ENCODE measurements at places on chromosomes 2 and 18.

- no peak for DNase-seq
Observed at GRCh38 chr2:147081831-147082230, 763.0 kb upstream of the ACVR2A start.

DNA sequence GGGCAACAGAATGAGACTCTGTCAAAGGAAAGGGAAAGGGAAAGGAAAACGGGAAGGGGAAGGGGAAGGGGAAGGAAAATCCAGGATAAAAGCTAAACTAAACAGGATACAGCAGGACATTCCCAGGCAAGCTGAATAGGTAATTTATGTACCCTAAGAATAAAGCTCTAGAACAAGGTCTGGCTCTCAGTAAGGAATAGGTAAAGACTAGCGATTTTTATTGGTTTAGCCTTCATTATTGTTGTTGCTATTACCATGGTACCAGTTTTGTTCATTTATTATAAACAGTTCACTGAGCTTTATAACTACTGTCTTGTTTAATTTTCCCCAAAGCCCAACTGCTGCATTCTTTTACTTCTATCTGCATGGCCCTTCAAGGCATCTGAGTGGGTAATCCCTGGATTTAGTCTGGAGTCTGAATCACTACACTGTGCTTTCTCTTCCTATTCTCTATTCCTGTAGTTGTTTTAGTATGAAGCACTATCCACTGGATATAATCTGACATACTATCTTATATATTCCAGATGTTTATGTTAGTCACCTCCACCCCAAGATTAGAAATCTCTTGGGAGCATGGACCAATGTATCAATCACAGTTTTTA is 127.1 kb upstream of the TANK start:
- no peak for DNase-seq

DNA sequence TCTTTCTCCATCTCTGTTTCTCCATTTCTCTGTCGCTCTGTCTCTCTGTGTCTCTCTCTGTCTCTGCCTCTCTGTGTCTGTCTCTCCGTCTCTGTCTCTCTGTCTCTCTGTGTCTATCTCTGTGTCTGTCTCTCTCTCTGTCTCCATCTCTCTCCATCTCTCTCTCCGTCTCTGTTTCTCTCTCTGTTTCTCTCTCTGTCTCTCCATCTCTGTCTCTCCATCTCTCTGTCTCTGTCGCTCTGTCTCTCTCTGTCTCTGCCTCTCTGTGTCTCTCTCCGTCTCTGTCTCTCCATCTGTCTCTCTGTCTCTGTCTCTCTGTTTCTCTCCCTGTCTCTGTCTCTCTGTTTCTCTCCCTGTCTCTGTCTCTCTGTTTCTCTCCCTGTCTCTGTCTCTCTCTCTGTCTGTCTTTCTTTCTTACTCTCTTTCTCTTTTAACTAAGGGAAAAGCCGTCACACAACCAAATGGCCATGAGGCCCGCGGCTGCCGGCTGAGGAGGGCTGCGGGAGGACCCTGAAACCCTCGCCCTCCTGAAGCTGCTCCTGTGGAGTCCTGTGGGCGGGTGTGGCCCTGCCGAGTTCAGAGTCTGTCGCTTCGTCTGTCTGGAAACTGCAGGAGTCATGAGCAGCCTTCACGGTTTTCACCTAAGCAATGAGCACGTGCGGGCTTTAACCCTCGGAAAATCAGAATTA is 29.3 kb downstream of the NFATC1 start:
- DNase-seq = no peak

GRCh38 chr18:79326413-79327198 is 69.1 kb upstream of the NFATC1 start:
- no peak for DNase-seq

DNA sequence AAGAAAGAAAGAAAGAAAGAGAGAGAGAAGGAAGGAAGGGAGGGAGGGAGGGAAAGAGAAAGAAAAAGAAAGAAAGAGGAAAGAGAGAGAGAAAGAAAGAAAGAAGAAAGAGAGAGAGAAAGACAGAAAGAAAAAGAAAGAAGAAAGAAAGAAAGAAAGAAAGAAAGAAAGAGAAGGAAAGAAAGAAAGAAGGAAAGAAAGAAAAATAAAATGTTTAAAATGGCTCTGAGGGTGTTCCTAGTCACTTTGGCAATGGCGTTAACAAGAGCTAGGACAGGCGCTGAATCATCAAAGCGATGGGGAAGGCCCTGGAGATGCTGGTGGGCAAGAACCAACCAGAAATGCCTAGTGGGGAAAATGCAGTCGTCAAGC is 77.8 kb upstream of the GPC1 start:
- DNase-seq = no peak

- no peak for DNase-seq
Observed at GRCh38 chr2:47061944-47062678, 93.0 kb downstream of the STPG4 start.

DNA sequence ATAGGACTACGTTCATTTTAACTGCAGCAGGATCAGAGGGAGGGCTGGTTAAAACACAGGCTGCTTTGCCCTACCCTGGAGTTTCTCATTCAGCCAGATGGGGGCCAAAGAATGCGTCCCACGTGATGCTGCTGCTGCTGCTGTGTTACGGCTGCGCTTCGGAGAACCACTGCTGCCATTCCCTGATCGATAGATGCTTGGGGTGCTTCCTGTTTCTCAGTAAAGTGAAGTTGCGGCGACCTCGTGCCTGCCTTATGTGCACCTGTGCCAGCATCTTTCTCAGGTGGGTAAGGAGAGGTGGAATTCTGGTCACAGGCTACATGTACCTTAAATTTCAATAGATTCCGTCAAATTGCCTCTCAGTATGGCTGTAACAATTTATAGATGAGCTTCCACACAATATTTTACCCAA is 24.7 kb upstream of the TOGARAM2 start:
- DNase-seq = peak; percentile 79

DNA sequence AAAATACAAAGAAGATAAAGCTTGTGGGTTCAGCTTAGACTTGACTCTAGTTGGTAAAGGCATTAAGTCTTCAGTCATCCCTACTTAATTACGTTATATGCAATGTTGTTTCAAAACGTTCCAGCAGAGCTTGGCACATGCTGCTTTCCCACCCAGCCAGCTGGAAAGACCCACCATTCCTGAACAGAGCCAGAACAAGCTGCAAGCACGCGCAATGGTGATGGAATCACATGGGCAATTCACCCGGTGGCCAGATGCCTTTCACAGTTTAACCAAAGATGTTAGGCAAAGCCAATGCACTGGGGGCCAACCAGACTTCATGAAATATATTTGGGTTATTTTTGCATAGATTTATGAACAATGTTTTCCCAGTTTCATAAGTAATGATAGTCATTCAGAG is 123.4 kb upstream of the CDH20 start:
- DNase-seq = no peak

- no peak for DNase-seq
Observed at GRCh38 chr2:241925821-241926441, 56.4 kb downstream of the RTP5 start.

- DNase-seq = peak; percentile 88
Observed at GRCh38 chr2:148876595-148877402, 1.8 kb downstream of the KIF5C start.

- DNase-seq = no peak
Observed at GRCh38 chr2:79901161-79901560, 388.3 kb downstream of the CTNNA2 start.

DNA sequence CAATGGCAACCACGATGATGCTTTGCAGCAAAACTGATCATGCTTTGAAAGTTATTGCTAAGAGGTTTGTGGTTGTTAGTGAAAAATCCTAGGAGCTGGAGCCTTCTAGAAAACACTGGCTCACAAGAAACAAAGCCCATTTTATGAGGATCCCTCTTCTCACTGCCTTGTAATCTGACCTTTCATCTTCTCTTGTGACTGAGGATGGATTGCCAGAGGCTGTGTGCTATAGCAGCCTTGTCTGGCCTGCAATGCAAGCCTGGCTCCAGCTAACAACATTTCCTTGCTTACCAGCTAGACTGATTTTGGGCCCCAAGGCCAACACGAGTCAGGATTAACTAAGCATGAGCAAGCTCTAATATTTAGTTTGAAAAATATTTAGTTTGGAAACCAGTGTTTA is 13.1 kb downstream of the PIEZO2 start:
- DNase-seq = no peak

All from activated CD4-positive, alpha-beta T cell treated with anti-CD3 and anti-CD28 coated beads, Interleukin-2, amount 10 ng/mL, durations not matched to agents 24 days and 14 days (primary cell).